ENCODE measurements at places on chromosomes 7 and 10. TPM values are rescaled to one million over a fixed set of nuclear protein-coding genes. Genes with fewer than 3 reads are reported as not detected.

The FXYD4 gene
- total RNA-seq = not detected

The FGFR2 gene
- 0.70 TPM for total RNA-seq

The UPK3B gene
- total RNA-seq = 0.54 TPM

The H2BK1 gene
- total RNA-seq = not detected

The MACROH2A2 gene
- 14.8 TPM for total RNA-seq

The C10orf67 gene
- 0.51 TPM for total RNA-seq

The EEPD1 gene
- 11.5 TPM for total RNA-seq

The TUBB8 gene
- not detected for total RNA-seq

The UCMA gene
- total RNA-seq = not detected

The TMEM236 gene
- total RNA-seq = 0.51 TPM

The HOXA6 gene
- not detected for total RNA-seq

The EDRF1 gene
- 9.6 TPM for total RNA-seq

The RPEL1 gene
- total RNA-seq = not detected

The ZNF488 gene
- not detected for total RNA-seq

The ANKRD30A gene
- not detected for total RNA-seq

The SCD gene
- total RNA-seq = 53.6 TPM

The SLC29A3 gene
- total RNA-seq = 1.8 TPM
